ENCODE measurements at places on chromosomes 6 and 20.

DNA sequence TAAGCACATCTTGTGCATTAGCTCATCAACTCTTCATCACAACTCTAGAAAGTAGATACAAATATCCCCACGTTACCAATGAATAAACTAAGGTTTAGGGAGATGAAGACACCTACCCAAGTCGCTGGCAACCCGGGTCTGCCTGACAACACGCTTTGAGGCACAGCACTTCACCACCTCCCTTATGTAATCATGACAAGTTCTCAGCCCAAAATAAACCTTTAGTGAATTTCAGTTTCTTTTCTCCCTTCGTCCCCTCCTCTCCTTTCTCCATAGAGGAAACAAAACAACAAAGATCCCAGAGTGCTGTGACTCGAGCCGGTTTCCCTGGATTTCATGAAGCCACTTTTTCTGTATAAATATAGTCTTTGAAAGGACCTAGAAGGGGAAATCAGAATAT, 105.4 kb downstream of the MAFB start:
- no peak for DNase-seq

DNA sequence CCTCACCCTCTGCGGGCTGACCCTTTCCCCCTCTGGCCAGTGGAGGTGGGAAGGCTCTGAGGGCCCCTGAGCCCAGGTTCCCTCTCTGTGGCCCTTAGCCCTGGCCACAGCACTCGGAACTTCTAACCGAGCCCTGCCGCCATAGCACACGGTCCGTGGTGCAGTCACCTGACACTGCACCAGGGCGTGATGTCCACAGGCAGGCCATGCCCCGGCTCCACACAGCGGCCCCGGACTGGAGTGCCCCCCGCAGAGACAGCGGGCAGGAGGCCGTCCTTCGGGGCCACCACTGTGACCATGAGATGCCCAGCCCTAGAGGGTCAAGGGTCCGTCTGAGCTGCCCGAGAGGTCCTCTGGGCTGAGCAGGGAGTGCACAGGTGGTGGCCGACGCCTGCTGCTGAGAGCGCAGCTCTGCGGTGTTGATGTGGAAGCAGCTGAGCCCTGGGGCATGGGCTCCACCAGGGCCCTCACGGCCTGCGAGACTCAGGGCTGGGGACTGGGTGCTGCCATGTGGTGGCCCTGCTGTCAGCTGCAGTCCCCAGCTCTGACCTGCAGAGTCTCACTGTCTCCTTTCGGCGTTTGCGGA, 11.2 kb upstream of the BHLHE23 start:
- DNase-seq: no peak

DNA sequence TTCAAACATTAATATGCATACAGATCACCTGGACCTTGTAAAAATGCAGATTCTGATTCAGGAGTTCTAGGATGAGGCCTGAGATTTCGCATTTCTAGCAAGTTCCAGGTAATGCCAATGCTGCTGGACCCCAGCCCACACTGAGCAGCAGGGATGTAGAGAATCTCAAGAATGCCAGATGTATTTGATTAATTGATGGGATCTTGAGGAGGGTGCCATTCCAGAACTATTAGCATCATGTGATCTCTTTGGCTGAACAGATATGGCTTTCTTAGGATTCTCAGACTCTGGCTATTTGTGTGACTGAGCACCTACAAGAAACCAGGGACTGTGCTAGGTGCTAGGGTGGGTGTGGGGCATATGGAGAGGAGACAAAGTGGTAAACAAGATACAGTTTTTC, 16.5 kb upstream of the SNX3 start:
- DNase-seq: no peak

- DNase-seq: no peak
Measured at GRCh38 chr6:52642368-52642767, 28.5 kb upstream of the TMEM14A start.

DNA sequence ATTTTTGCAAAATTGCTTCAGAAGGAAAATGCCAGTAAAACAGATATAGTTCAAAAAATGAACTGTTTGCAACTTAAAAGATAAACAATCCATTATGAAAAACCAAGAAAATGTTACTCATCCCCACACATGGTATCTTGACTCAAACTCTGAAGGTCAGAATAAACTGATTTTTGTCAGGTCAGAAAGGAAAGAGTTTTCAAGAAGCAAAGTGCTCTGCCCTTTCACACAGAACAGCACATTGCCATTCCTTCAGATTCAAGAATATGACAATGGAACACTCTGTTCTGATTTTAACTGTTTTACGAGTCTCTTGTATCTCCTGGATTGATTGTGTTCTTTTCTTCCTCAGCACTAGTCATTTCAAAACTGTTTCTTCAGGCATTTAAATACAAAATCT, 33.8 kb upstream of the NT5E start:
- DNase-seq: no peak

DNA sequence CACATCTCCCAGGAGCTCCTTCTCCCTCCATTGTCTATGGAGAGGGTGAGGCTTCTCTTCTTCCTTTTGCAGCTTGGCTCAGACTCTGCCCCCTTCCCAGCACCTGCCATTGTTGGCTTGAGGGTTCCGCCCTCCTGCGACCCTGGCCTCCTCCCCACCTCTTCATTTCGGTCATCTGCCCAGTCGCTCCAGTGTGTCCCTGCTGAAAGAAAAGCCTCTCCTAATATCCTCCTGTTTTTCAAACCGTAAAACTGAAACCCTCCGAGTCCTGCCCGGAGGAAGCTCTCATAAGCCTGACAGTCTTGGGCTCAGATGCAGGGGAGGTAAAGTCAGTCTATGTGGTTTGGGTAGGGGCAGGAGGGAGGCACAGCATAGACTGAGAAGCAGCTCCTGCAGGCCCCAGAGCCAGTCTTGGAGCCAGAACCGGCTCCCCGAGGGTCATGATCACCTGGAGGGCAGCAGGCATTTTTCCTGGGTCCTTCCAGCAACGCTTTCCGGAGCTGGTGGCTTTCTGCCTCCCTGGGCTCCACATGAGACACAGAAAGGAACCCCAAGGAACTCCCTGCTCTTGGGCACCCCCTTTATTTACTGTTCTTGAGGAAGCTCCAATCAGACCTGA, 235.1 kb downstream of the SMOC2 start:
- no peak for DNase-seq

DNA sequence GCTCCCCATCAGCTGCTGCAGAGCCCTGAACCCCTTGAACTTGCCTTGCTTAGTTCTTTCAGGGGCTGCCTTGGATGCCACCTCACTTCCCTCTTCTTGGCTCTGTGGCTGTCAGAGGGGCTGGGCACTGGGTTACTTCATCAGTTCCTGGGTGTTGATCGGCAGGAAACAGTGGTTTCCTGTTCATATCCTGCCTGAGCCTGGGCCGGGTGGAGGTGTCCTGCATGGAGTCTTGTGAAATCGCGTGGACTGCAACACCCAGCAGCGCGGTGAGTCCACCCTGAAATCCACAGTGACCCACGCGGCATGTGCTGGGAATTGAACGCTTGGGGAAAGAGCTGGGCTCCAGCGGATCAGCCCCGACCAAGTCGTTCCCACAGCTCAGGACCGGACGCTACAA, 97.5 kb downstream of the CDH26 start:
- DNase-seq: no peak

GRCh38 chr6:99121748-99122147, 174.0 kb upstream of the FBXL4 start:
- no peak for DNase-seq

DNA sequence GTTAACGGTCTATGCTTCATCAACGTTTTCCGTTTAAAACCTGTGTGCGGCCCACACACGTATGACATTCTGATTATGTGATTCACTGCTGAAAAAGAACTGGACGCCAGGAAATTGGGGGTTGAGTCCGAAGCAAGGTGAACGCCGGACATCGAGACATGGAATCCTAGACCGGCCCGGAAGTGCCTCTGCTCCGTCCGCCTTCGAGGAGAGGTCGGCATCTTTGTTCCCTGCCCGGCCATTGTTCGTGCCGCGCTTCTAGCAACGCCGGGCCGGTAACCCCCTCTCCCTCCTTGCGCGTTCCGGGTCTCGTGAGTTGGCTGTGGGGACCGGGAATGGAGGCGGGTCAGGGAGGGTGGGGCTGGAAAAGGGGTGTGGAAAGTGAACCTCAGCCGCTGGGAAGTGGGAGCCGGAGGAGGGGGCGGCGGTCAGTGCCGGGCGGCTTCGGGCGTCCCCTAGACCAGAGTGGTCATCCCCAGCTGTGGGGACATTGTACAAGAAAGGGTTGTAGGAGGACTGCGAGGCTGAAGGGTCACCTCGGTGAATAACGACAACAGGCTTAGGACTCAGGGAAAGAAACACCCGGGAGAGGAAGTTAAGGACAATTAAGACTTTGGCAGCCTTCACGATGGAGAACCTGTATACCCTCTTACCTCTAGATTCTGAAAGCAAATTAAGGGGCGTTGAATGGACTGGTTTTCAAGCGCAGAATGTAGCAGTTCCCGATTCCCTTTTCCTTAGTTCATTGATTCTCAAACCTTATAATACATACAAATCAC, at the start of gene ZSCAN9:
TSS of gene ZSCAN9 (plus strand) at position 220 of the 779 bp plus-strand sequence. CDS start 1,810 bp downstream, outside the sequence.
- peak; percentile 76 for DNase-seq

DNA sequence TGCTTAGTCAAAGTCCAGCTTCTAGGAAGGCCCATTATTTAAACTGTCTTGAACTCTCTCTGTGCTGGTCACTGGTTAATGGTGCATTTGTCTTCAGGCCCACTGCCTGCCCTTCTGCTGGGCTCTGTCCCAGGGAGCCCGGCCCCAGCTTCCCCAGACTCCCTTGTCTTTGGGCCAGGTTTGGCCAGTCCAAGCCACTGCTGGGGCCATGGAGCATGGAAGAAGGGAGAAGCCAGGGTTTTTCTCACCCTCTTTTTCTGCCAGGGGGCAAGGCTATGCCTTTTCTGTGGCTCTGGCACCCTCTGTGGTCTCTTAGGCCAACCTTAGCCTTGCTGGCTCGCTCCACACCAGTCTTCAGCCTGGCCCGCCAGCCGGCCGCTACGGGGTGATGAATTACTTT, 390.0 kb upstream of the SULF2 start:
- no peak for DNase-seq

- DNase-seq: no peak
Measured at GRCh38 chr20:44287272-44288097, 23.5 kb downstream of the FITM2 start.

DNA sequence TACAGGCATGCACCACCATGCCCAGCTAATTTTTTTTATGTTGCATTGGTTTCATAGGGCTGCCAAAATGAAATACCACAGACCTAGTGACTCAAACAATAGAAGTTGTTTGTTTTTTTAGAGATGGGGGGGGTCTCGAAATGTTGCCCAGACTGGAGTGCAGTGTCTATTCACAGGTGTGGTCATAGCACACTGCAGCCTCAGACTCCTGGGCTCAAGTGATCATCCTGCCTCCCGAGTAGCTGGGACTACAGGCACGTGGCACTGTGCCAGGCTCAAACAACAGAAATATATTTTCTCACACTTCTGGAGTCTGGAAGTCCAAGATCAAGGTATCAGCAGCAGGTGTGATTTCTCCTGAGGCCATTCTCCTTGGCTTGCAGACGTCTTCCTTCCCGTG, 6.6 kb upstream of the SLC16A10 start:
- no peak for DNase-seq

- DNase-seq: no peak
Measured at GRCh38 chr6:5570641-5571040, 309.3 kb downstream of the FARS2 start.

- no peak for DNase-seq
Measured at GRCh38 chr20:52454660-52455059, 263.1 kb upstream of the ZFP64 start.

DNA sequence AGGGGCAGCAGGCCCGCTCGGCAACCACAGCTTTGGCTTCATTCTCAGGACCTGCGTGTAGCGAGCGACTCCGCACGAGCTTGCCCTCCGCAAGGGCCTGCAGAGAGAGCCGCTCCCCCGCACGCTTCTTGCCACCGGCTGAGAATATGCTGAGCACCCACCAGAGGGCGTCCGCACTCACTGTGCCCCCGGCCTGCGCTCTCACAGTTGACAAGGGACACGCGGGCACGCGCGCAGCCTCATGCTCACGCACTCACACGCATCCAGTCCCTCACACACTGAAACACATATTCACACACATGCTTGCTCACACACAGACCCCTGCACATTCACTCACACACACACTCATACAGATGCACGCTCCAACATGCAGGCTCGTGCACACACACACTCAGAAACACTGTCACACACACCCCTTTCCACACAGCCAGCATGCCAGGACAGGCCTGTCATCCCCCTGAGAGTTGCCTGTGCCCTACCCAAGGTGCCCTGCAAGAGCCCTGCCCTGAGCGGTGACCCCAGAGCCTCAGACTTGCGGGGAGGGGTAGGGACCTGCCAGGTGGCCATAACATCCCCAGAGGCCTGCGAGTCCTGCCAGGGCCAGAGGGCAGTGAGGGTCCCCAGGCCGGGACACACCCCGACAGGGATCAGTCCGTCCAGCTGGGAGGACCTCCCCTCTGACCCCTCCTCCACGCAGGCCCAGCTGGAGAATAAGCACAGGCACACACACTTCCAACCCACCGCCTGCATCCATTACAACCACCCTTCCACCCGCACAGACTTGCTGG, 174.1 kb downstream of the BMP7 start:
- peak; percentile 67 for DNase-seq

DNA sequence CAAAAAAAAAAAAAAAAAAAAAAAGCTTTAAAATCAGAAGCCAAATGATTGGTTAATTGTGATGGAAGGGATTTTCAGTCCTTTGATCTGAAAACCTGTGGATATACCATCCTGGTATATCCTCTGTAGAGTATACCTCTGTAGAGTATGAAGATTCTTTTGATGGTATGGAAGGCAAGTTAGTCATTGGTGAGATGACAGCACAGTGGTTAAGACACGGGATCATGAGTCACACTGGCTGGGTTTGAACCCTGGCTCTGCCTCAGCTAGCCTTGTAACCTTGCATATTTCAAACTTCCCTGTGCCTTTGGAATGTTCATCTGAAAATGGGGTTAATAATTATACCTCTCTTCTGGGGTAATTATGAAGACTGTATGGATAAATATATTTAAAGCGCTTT, 179.3 kb downstream of the CARMIL1 start:
- no peak for DNase-seq

Data from progenitor cell of endocrine pancreas (in vitro differentiated cells).